Pancreas (tissue), 10 donors: ENCODE measurements at places on chromosomes 6 and 20.

GRCh38 chr20:15111654-15112053 is 774.2 kb upstream of the FLRT3 start:
- no peak overlapping the region for H3K4me3 ChIP-seq
- no peaks in the 10 kb centered on the region for H3K4me1 ChIP-seq
- no peaks in the 10 kb centered on the region for H3K36me3 ChIP-seq
- no peak for DNase-seq
- H3K27ac ChIP-seq: no peak overlapping the region

- H3K36me3 ChIP-seq: peaks cover 31% of the 10 kb centered on the region
- no peak overlapping the region for H3K4me3 ChIP-seq
- no peaks in the 10 kb centered on the region for H3K4me1 ChIP-seq
- no peaks in the 10 kb centered on the region for H3K27me3 ChIP-seq
Measured at GRCh38 chr20:49635866-49636265, 67.9 kb upstream of the PTGIS start.

- no peaks in the 10 kb centered on the region for H3K27me3 ChIP-seq
- no peak for DNase-seq
- H3K4me1 ChIP-seq: peaks cover 37% of the 10 kb centered on the region
- H3K36me3 ChIP-seq: no peaks in the 10 kb centered on the region
Measured at GRCh38 chr6:154502553-154502952, 7.9 kb downstream of the CNKSR3 start.

DNA sequence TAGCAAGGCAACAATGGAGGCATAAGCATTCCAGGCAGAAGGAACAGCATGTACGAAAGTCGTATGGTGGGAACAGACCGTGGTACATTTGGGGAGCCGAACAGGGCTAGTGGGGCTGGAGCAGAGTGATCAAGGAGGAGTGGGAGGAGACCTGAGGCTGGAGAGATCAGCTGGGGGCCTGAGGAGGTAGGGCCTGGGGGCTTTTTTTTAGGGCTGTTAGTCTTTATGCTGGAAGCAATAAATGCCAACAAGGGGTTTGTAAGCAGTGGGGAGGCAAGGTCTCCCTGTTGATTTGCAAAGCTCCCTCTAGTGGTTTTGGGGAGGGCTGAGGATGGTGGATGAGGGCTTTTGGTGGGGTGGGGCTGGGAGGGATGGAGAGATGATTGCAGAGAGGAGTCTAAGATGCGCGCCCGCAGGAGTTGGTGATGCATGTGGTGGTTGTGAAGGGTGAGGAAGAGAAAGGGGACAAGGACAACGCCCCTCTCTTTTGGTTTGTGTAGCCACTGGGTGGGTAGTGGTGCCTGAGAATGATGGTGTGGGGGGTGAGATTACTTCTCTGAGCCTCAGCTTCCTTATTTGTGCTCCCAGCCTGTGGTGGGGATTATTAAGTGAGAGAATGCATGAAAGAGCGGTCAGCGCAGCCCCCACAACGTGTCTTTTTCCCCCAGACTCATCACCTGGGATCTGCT is 74.1 kb upstream of the TOX2 start:
- no peak for DNase-seq
- H3K27ac ChIP-seq: no peak overlapping the region
- H3K36me3 ChIP-seq: no peaks in the 10 kb centered on the region
- no peaks in the 10 kb centered on the region for H3K4me1 ChIP-seq
- no peaks in the 10 kb centered on the region for H3K27me3 ChIP-seq
- no peak overlapping the region for H3K4me3 ChIP-seq

DNA sequence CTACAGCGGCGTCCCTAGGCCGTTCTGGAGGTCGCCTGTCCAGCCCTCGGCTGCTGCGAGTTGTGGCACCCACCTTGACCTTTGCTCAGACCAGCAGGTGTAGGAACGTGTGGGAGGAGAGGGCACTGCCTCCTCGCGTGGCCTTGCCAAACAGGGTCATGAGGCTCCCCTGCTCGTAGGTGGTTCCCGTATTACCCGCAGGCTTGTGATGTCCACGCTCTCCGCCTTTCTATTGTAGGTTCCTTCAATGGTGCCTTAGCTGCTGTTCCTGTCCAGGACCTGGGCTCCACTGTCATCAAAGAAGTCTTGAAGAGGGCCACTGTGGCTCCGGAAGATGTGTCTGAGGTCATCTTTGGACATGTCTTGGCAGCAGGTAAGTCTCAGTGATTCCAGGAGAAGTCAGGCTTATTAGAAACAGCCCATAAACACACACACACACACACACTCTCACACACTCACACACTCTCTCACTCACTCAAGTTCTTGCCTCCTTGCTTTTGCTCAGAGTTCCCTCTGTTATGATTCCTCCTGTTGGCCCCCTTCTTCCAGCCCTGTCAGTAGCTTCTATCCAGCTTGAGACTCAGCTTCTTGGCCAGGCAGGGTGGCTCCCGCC is 942 bp downstream of the ACAT2 start:
- DNase-seq: peak; percentile 21
- H3K27me3 ChIP-seq: no peaks in the 10 kb centered on the region
- no peaks in the 10 kb centered on the region for H3K36me3 ChIP-seq
- peak overlapping the region; percentile 95 for H3K27ac ChIP-seq
- H3K4me3 ChIP-seq: peak overlapping the region; percentile 71

DNA sequence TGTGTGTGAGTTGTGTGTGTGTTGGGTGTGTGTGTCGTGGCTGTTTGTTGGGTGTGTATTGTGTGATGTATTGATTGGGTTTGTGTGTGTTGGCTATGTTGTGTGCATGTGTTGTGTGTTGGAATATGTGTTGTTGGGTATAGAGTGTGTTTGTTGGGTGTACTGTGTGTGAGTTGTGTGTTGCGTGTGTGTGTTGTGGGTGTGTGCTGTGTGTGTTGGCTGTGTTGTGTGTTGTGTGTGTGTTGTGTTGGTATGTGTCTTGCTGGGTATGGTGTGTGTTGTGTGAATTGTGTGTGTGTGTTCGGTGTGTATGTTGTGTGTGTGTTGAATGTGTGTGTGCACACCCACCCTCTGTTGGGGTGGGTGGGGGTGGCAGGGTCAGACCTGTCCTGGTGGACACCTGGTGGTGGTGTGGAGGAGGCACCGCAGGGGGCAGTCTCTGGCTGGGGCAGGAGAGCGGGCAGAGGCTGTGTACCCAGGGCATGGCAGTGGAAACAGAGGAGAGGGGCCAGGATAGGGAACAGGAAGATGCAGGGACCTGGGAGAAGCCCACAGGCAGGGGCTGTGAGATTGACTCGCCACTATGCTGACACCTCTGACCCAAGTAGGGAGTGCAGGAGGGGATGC is 25.5 kb upstream of the PXDC1 start:
- H3K4me3 ChIP-seq: no peak overlapping the region
- H3K27ac ChIP-seq: no peak overlapping the region
- no peak for DNase-seq
- H3K4me1 ChIP-seq: no peaks in the 10 kb centered on the region
- H3K36me3 ChIP-seq: no peaks in the 10 kb centered on the region

DNA sequence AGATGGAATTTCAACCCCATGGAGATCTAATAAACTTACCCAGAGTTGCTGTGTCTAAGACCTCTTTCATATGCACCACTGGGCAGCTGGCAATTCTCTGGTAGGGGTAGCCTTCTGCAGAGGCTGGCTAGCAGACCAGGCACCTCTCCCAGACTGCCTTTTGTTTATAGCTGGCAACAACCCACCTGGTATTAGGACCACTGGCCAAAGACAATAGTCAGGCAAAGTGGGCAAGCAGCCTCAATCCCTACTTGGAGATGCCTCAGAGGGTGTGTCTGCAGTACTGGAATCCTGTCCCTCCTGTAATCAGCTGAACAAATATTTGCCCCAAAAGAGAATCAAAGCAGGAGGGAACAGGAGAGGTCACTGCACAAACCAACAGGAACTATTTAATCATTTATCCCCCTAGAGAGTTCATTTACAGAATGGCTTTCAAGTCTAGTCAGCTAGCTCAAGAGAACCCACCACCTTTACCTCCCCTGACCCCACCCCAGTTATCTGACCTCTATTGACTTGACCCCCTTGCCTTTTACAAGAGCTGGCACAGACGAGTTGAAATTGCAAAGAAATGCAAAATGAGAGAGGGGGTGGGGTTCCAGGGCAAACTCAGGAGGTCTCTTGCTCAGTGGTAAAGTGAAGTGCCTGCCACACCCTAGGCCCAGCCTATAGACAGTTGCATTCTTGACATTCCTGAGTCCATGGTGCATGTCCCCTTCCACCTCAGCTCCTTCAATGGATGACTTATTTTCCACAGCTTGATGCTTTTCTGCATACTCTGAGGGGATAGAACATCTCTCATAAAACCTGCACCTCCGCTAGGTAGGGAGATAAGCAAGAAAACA is 2.8 kb downstream of the BCL2L1 start:
- peak overlapping the region; percentile 97 for H3K27ac ChIP-seq
- no peaks in the 10 kb centered on the region for H3K36me3 ChIP-seq
- no peak for DNase-seq
- H3K27me3 ChIP-seq: no peaks in the 10 kb centered on the region

- H3K36me3 ChIP-seq: no peaks in the 10 kb centered on the region
- H3K27ac ChIP-seq: no peak overlapping the region
- H3K4me1 ChIP-seq: no peaks in the 10 kb centered on the region
- no peak overlapping the region for H3K4me3 ChIP-seq
Measured at GRCh38 chr6:12892151-12892550, 175.6 kb downstream of the PHACTR1 start.

DNA sequence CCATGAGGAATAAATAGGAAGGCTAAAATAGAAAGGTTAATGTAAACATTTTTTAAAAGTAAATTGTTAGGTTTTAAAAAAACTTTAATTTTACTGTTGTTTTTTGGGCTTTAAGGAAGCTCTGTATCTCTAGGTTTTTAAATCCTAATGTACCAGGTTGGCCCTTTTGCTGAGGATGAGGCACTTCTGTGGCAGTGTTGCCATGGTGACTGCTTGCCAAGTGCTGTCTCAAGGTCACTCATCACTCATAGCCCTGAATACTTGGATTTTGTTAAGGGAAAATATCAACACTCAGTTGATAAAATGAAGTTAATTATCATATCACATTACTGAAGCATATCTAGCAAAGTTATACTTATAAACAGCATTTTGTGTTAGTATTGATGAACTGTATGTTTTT is 50.2 kb downstream of the NCOA3 start:
- H3K4me1 ChIP-seq: no peaks in the 10 kb centered on the region
- H3K27ac ChIP-seq: no peak overlapping the region
- no peak for DNase-seq
- no peaks in the 10 kb centered on the region for H3K36me3 ChIP-seq
- H3K27me3 ChIP-seq: no peaks in the 10 kb centered on the region
- no peak overlapping the region for H3K4me3 ChIP-seq

- no peak overlapping the region for H3K4me3 ChIP-seq
- no peaks in the 10 kb centered on the region for H3K27me3 ChIP-seq
- H3K4me1 ChIP-seq: no peaks in the 10 kb centered on the region
- peaks cover 5% of the 10 kb centered on the region for H3K36me3 ChIP-seq
- H3K27ac ChIP-seq: no peak overlapping the region
Measured at GRCh38 chr6:56649053-56649769, 6.5 kb upstream of the DST start.

- no peaks in the 10 kb centered on the region for H3K27me3 ChIP-seq
- H3K36me3 ChIP-seq: no peaks in the 10 kb centered on the region
- DNase-seq: no peak
- H3K4me1 ChIP-seq: no peaks in the 10 kb centered on the region
- H3K4me3 ChIP-seq: no peak overlapping the region
Measured at GRCh38 chr6:68468244-68468884, 166.7 kb upstream of the ADGRB3 start.

DNA sequence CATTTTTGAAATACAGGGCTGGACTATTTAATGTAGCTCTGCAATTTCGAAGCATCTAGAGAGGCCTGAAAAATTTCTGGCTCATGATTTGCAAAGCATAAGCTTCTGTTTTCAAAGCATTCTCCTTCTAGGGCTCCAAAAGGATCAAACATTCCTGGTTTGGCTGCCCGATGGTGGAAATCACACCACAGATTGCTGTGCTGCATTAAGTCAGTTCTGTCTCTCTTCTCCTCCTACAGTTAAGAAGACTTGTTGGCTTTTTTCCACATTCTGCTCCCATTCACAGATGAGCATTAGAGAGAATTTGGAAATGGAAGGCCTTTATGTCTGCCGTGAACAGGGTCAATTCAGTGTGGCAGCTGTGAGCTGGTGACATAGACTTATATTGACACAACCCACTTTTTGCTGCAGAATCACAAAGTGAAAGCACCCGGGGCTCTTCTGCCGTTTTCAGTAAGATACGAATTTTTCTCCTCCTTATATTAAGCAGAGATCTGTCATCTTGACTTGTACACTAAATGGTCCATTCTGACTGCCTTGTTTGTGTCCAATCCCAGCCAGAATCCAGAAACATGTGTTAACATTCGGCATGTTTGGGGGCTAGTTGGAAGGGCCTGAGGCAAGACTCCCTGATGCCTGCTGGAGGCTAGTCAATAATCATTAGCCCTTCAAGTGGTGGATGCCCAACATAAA is 330.8 kb upstream of the DEFB112 start:
- no peaks in the 10 kb centered on the region for H3K36me3 ChIP-seq
- H3K4me3 ChIP-seq: no peak overlapping the region
- DNase-seq: no peak
- H3K4me1 ChIP-seq: no peaks in the 10 kb centered on the region
- H3K27me3 ChIP-seq: no peaks in the 10 kb centered on the region

DNA sequence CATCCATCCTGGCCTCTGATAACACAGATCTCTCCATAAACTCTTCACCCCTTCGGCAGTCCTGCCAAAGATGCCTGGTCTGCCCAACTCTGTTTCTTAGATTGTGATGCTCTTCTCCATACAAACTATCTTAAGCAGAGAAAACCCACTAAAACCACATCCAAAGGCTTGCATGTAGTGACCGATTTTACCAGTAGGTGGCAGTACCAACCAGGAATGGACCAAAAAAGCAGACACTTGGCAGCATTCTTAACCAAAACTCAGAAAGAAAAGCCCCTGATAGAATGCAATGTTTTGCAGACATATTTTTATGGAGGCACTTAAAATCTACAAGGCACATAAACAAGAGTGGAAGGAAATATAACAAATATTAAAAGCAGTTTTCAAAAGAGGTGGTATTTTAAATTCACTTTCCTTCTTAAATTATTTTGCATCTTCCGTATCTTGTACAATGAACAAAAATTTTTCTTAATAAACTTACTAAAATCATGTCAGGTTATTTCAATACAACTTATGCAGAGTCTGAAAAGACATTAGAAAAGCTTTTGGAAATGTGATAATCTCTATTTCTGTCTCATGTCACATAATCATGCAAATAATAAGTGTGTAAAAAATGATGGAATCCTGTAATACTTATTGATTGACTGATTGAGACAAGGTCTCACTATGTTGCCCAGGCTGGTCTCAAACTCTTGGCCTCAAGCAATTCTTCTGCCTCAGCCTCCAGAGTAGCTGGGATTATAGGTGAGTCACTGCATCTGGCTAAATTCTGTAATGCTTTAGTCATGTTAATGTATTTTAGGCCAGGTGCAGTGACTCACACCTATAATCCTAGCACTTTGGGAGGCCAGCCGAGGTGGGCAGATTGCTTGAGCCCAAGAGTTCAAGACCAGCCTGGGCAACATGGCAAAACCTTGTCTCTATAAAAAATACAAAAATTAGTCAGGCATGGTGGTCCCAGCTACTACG is 29.4 kb downstream of the LRP11 start:
- peak; percentile 74 for DNase-seq
- no peaks in the 10 kb centered on the region for H3K36me3 ChIP-seq
- no peak overlapping the region for H3K27ac ChIP-seq

- no peak for DNase-seq
- no peak overlapping the region for H3K27ac ChIP-seq
- no peak overlapping the region for H3K4me3 ChIP-seq
- H3K27me3 ChIP-seq: no peaks in the 10 kb centered on the region
Measured at GRCh38 chr6:131968656-131969055, 17.5 kb upstream of the CCN2 start.

- DNase-seq: peak; percentile 79
- H3K36me3 ChIP-seq: no peaks in the 10 kb centered on the region
- no peak overlapping the region for H3K4me3 ChIP-seq
Measured at GRCh38 chr6:168097621-168098430, 18.8 kb upstream of the FRMD1 start.

GRCh38 chr6:105794239-105794638 is 291.9 kb upstream of the PRDM1 start:
- no peaks in the 10 kb centered on the region for H3K4me1 ChIP-seq
- no peak overlapping the region for H3K4me3 ChIP-seq
- H3K36me3 ChIP-seq: no peaks in the 10 kb centered on the region
- H3K27ac ChIP-seq: no peak overlapping the region
- DNase-seq: peak; percentile 70
